ENCODE measurements at places on chromosomes 11 and 22.

- DNase-seq, result no peak
Observed at GRCh38 chr22:31081963-31082605, 966 bp downstream of the SMTN start.

DNA sequence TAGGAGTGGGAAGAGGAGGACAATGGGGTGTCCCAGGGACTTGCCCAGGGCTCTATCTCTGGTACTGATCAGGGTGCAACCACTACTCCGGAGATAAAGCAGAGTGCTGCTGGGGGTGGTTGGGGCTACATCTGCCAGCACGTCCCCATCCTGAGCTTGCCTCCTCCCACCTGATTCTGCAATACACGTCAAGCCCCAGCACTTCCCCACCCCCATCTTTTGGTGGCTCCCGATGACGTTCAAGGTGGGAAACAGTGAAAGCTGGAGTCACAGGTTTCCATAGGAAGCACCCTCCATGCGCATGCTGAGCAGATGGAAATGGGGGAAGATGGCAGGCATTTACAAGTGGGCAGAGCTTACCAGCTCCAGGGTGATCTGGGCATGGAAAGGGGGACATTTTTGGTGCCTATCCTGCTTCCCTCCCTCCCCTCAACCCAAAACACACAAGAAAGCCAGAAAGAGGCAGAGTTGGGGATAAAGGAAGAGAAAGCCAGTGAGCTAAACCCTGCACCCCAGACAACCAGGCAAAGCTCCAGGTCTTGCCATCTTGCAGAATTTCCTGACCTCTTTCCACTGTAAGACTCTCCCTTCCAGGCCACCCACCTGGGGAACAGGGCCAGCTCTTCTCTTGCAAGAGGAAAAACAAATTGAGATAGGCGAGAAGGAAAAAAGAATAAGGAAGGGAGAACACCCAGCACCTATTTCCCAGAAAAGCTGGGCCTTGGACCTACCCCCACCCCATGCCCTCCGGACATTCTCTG is 15.8 kb downstream of the SYT7 start:
- DNase-seq, result no peak

GRCh38 chr11:42996421-42997307 is 315.1 kb upstream of the API5 start:
- DNase-seq, result no peak

- no peak for DNase-seq
Observed at GRCh38 chr11:38131535-38131934, 1533.5 kb upstream of the RAG2 start.

GRCh38 chr11:126839496-126839895 is 161.1 kb downstream of the KIRREL3 start:
- no peak for DNase-seq

All from SHP77 (cell line).